ENCODE measurements at places on chromosomes 6 and 20. TPM values are rescaled to one million over a fixed set of nuclear protein-coding genes. Genes with fewer than 3 reads are reported as not detected.

The NOX3 gene
- not detected for total RNA-seq

The CRYBG1 gene
- total RNA-seq: 18.7 TPM

The FOXA2 gene
- 1.1 TPM for total RNA-seq

The ANKRD66 gene
- 0.31 TPM for total RNA-seq

The MEI4 gene
- 0.31 TPM for total RNA-seq

The PTPRA gene
- total RNA-seq: 88.3 TPM

The ULBP2 gene
- total RNA-seq: not detected

The KCNK5 gene
- 6.1 TPM for total RNA-seq

The SLC24A3 gene
- 33.5 TPM for total RNA-seq

The PGK2 gene
- not detected for total RNA-seq

The ECT2L gene
- total RNA-seq: 0.31 TPM

The ZFP64 gene
- 21.3 TPM for total RNA-seq

The CGA gene
- total RNA-seq: 1.9 TPM

The TUBB2B gene
- total RNA-seq: 87.5 TPM

The CEP85L gene
- 68.9 TPM for total RNA-seq

The LRRC73 gene
- 0.51 TPM for total RNA-seq

The GABRR1 gene
- total RNA-seq: 0.41 TPM

The EPB41L2 gene
- total RNA-seq: 208 TPM

The RIMS4 gene
- 3.7 TPM for total RNA-seq

The HLA-DQA1 gene
- not detected for total RNA-seq

The SLC22A3 gene
- 41.6 TPM for total RNA-seq

The HLA-DRB1 gene
- 12.9 TPM for total RNA-seq

The TNFAIP3 gene
- total RNA-seq: 19.9 TPM

The HTR1E gene
- total RNA-seq: not detected

The SIRPA gene
- total RNA-seq: 15.7 TPM

The LST1 gene
- total RNA-seq: 1.5 TPM

The MCCD1 gene
- total RNA-seq: not detected

The SLC52A3 gene
- total RNA-seq: 0.82 TPM

The HSD17B8 gene
- 24.7 TPM for total RNA-seq

The SCRT2 gene
- not detected for total RNA-seq

The EBF4 gene
- total RNA-seq: 3.4 TPM

The PRR18 gene
- 0.10 TPM for total RNA-seq

The FANCE gene
- 14.7 TPM for total RNA-seq

The CPNE5 gene
- total RNA-seq: 8.7 TPM

The LRRN4 gene
- total RNA-seq: not detected

The PKHD1 gene
- 1.4 TPM for total RNA-seq

The SUMO4 gene
- 5.5 TPM for total RNA-seq

The RAET1L gene
- total RNA-seq: 3.3 TPM

The ERGIC3 gene
- 202 TPM for total RNA-seq

The NKX2-2 gene
- total RNA-seq: 0.21 TPM

The SLC35B2 gene
- total RNA-seq: 37.3 TPM

The LRRC1 gene
- 19.1 TPM for total RNA-seq

The BTN1A1 gene
- total RNA-seq: not detected

The KHDRBS2 gene
- 0.41 TPM for total RNA-seq

The ZSWIM3 gene
- 5.2 TPM for total RNA-seq

The HTR1B gene
- not detected for total RNA-seq

The ARMC2 gene
- total RNA-seq: 2.8 TPM

The ABHD16B gene
- not detected for total RNA-seq

The KCNS1 gene
- 1.1 TPM for total RNA-seq

The POLH gene
- 12.4 TPM for total RNA-seq

The CD24 gene
- total RNA-seq: 122 TPM

The SIM1 gene
- total RNA-seq: 2.4 TPM

The TBX18 gene
- total RNA-seq: 18.1 TPM

The RPS18 gene
- total RNA-seq: 2,268 TPM

The FHL5 gene
- total RNA-seq: 1.8 TPM

Measured in tongue (tissue), 3 donors.